ENCODE measurements at places on chromosomes 2 and 18. TPM values are rescaled to one million over a fixed set of nuclear protein-coding genes. Genes with fewer than 3 reads are reported as not detected.

TSPYL6 gene
- total RNA-seq: not detected

AQP12B gene
- total RNA-seq: not detected

NPPC gene
- 0.21 TPM for total RNA-seq

C2orf69 gene
- total RNA-seq: 7.0 TPM

C2orf74 gene
- 22.6 TPM for total RNA-seq

NYAP2 gene
- total RNA-seq: not detected

CPO gene
- not detected for total RNA-seq

IL1B gene
- 0.24 TPM for total RNA-seq

THOC1 gene
- total RNA-seq: 17.3 TPM

CCDC68 gene
- 3.8 TPM for total RNA-seq

SLC38A11 gene
- total RNA-seq: not detected
